ENCODE measurements at places on chromosomes 7 and 10.

DNA sequence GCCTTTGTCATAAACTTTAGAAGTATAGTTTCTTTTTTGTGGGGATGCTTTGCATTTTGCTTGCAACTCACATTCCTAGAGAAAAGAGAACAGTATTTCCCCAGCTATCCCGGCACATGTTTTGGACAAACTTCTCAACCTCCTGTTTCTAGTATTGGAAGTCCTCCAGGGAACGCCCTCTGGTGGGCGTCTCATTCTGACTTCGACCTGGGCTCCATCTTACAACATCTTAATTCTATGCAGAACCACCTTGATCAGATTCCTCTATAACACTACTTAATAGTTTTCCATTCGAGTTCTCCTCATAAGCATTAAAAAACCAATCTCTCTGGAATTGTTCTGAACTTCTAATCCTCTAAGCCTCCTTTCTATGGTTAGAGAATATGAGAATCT, 139.5 kb upstream of the FZD8 start:
- DNase-seq = no peak

DNA sequence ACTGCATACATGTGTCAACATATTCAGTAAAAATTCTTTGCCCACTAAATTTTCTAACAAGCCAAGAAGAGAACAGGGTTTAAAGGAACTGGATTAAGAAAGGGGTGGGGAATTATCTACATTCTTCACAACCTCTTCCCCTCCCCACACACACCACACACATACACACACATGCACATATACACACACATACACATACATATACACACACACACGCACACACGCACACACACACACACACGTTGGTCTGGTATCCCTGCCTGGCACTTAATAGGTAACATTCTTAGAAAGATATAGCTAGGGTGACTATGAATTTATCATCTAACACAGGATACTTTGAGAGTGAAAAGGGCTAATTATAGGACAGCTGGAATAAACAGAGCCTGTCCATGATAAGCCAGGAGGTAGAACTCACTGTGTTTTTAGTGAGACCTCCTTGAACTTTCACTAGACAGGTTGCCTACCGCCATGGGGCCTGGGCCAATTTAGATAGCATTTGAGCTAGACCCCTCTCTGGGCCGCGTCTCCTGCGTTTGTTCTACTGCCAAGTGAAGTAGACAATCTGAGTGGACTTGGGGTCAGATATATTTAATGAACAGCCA, 33.1 kb upstream of the EPC1 start:
- DNase-seq = no peak

GRCh38 chr7:155684543-155684942, 40.1 kb downstream of the RBM33 start:
- DNase-seq = no peak

GRCh38 chr7:151769188-151769821, 107.6 kb downstream of the PRKAG2 start:
- DNase-seq = no peak

GRCh38 chr10:14211610-14212009, 119.1 kb downstream of the FRMD4A start:
- no peak for DNase-seq

- no peak for DNase-seq
Measured at GRCh38 chr7:1351881-1352625, 107.2 kb downstream of the MICALL2 start.

DNA sequence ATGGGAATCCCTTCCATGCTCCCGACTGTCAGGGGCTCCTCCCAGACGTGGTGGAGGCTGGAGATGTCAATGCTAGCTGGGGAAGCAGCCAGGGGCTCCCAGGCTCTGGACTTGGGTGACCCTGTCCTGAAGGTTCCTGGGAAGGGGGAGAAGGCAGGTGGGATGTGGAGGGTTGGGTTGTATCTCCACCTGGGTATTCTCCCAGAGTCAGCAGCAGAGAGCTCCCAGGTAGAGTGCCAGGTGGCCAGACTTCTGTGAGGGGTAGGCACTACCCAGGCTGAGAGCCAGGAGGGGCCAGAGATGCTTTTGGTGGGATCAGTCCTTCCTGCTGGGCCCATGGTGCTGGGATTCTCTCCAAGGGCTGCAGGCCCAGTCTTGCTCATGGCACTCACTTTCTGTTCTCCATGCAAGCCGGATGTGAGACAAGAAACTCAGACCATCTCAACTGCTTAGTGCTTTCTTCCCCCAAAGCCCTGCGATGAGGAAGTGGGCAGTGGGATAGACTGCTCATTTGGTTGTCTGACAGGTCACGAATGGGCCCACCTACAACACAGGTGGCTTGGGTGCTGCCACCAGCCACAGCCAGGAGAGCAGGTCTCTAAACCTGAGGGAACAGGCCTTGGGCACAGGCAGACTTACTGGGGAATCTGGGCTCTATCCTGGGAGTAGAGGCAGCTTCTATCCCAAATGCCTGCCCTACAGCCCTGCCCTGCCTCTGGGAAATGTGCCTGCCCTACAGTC, 52.5 kb upstream of the CAMK2B start:
- peak; percentile 58 for DNase-seq

DNA sequence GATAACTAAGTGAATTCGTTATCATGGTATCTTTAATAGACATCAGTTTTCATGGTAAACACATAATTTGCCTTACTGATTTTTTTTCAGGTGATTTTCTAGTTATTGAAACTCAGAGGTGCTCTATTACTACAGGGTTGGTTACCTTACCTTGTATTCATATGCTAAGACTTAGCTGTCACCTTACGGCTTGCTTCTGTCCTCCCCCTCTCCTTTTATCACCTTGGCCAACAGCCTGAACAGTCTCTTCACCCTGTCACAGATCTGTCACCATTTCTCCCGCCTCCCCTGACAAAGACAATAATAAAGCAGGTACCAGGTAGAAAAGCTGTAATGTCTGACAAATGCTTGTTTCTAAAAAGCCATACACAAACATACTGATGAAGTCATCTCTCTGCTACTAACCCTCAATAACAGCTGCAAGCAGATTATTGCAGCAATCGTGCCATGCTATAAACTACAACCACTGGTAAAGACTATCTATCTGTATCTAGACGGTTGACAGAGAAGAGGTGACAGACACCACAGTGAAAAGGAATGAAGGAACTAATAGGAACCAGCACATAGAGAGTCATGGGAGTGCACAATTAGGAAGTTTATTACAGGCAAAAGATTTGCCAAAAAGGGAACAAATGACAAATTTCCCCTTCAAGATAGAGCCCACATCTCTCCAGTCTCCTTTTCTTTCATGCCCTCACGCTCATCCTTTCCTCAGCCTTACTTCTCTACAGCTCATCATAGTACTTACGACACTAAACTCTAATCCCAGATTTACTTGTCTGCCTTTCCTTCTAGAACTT, 57.2 kb downstream of the ARHGAP12 start:
- DNase-seq = no peak

DNA sequence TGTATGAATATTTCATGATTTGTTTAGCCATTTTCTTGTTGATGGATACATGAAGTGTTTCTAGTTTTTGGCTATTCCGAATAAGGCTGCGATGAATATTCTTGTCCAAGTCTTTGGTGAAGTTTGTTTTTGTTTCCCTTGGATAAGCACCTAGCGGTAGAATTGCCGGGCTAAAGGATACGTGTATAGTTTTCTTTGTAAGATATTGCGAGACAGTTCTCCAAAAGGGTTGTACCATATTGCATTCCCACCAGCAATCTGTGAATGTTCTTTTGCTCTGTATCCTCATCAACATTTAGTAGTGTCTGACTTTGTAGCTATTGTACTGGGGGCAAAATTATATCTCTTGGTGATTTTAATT, 142.6 kb downstream of the DOCK1 start:
- DNase-seq = no peak

- DNase-seq = no peak
Measured at GRCh38 chr7:4753598-4754432, 21.6 kb upstream of the AP5Z1 start.

- DNase-seq = no peak
Measured at GRCh38 chr10:45209888-45210287, 105.5 kb downstream of the OR13A1 start.
